Small intestine (tissue), 16 donors: ENCODE measurements at places on chromosomes 7 and 10. TPM values are rescaled to one million over a fixed set of nuclear protein-coding genes. Genes with fewer than 3 reads are reported as not detected.

FRMPD2 gene
- 0.03 TPM for polyA plus RNA-seq

- no peaks in the 10 kb centered on the region for H3K4me1 ChIP-seq
- H3K36me3 ChIP-seq: peaks cover 3% of the 10 kb centered on the region
- H3K27me3 ChIP-seq: no peaks in the 10 kb centered on the region
- H3K4me3 ChIP-seq: no peak overlapping the region
- no peak overlapping the region for H3K27ac ChIP-seq
Measured at GRCh38 chr10:22637491-22637890, 76.9 kb downstream of the PIP4K2A start.

AGR2 gene
- polyA plus RNA-seq: 128 TPM

GRCh38 chr10:52031771-52032170 lies 282.3 kb upstream of the DKK1 start:
- H3K27me3 ChIP-seq: no peaks in the 10 kb centered on the region
- DNase-seq: no peak
- H3K27ac ChIP-seq: no peak overlapping the region
- no peaks in the 10 kb centered on the region for H3K4me1 ChIP-seq

DNA sequence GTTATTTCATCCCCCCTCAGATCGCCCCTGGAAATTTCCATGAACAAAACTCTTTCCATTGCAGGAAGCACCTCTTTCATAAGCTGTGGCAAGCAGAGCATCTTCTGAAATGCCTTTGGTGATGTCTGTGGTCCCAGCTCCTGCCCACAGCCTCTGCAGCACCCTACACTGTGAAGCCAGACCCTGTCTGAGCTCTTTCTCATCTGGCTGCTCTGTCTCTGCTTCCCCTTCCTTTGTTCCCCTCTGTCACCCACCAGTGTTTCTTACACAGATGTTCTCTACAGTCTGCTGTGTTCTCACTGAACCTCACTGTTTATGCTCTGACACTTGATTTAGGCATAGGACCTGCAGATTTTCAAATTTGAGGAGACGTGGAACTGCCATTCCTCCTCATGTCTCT lies 1.9 kb upstream of the TAS2R39 start:
- H3K36me3 ChIP-seq: no peaks in the 10 kb centered on the region
- H3K27me3 ChIP-seq: peaks cover 3% of the 10 kb centered on the region

SRGN gene
- polyA plus RNA-seq: 155 TPM

DNA sequence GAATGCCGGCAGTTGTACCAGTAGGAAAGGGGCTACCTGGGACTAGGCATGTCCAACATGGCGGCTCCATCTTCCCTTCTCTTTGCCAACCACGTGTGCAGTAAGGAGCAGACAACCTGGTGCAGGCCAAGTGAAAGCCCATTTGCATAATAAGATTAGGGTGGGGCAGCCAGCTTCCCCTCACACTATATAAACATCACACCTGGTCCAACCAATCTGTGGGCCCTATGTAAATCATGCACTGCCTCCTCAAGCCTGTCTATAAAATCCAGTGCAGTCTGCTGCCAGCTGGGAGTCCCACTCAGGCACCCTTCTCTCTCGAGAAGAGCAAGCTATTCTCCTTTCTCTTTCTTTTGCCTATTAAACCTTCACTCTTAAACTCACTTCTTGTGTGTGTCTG lies 429.3 kb downstream of the CALN1 start:
- H3K36me3 ChIP-seq: no peaks in the 10 kb centered on the region
- no peaks in the 10 kb centered on the region for H3K4me1 ChIP-seq
- H3K4me3 ChIP-seq: no peak overlapping the region
- no peak overlapping the region for H3K27ac ChIP-seq

DNA sequence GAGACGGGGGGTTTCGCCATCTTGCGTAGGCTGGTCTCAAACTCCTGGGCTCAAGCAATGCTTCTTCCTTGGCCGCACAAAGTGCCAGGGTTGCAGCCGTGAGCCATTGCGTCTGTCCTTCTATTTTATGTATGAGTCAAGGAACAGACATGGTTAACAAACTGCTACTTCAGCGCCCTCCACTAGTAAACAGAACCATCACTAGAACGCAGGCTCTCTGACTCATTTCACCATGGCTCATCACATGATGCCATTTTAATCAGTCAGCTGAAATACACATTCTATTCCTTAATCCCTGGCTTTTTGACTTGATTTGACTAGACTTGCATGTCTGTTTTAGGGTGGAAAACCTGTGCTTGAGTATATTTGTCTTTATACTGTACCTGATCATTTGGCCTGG lies 41.3 kb downstream of the CELF2 start:
- H3K4me1 ChIP-seq: no peaks in the 10 kb centered on the region
- H3K27ac ChIP-seq: peak overlapping the region; percentile 22
- H3K27me3 ChIP-seq: no peaks in the 10 kb centered on the region
- H3K4me3 ChIP-seq: no peak overlapping the region

TUBB8 gene
- polyA plus RNA-seq: not detected

- H3K4me3 ChIP-seq: no peak overlapping the region
- no peak overlapping the region for H3K27ac ChIP-seq
- no peaks in the 10 kb centered on the region for H3K27me3 ChIP-seq
Measured at GRCh38 chr7:127954357-127954748, 76.9 kb downstream of the LRRC4 start.

ADCY1 gene
- under 0.01 TPM for polyA plus RNA-seq

DNA sequence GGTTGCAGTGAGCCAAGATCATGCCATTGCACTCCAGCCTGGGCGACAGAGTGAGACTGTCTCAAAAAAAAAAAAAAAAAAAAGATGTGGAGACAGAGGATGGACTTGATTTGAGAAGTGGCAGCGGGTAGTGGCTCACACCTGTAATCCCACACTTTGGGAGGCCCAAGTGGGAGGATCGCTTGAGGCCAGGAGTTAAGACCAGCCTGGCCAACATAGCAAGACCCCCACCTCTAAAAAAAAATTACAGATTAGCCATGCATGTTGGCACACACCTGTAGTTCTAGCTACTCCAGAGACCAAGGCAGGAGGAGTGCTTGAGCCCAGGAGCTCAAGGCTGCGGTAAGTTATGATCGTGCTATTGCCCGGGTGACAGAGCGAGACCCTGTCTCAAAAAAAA lies 24.3 kb upstream of the ASCC1 start:
- H3K36me3 ChIP-seq: peaks cover 3% of the 10 kb centered on the region
- no peak overlapping the region for H3K27ac ChIP-seq
- no peak overlapping the region for H3K4me3 ChIP-seq
- H3K4me1 ChIP-seq: peaks cover 17% of the 10 kb centered on the region
- DNase-seq: no peak

DNA sequence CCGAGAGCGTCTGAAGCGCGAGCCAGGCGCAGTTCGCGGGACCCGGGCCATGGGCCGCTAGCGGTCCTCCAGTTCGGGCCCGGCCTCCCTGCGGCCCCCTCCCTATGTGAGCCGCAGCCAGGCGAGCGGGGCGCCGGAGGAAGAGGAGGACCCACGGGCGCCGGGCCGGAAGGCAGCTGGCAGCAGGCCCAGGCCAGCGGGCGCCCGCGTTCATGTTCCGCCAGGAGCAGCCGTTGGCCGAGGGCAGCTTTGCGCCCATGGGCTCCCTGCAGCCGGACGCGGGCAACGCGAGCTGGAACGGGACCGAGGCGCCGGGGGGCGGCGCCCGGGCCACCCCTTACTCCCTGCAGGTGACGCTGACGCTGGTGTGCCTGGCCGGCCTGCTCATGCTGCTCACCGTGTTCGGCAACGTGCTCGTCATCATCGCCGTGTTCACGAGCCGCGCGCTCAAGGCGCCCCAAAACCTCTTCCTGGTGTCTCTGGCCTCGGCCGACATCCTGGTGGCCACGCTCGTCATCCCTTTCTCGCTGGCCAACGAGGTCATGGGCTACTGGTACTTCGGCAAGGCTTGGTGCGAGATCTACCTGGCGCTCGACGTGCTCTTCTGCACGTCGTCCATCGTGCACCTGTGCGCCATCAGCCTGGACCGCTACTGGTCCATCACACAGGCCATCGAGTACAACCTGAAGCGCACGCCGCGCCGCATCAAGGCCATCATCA lies 1.1 kb downstream of the ADRA2A start:
- DNase-seq: peak; percentile 40

DNA sequence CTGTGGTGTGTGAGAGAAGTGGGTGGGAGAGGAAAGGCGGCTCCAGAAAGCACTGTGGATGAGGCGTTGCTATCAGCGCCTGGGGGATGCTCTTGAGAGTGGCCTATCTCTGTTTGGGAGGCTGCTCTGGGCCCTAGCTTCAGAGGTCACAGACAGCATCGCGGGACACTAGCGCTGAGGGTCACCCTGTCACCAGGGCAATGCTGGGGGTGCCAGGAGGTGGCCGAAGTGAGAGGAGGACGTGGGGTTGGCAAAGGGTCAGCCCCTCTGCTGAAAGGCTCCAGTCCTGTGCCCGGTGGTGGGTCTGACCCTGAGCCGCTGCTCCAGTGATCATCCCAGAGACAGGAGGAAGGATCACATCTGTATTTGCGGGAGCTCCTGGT lies 3.0 kb upstream of the TACR2 start:
- H3K27ac ChIP-seq: peak overlapping the region; percentile 0
- H3K4me3 ChIP-seq: no peak overlapping the region
- no peaks in the 10 kb centered on the region for H3K36me3 ChIP-seq
- H3K4me1 ChIP-seq: peaks cover 2% of the 10 kb centered on the region
- DNase-seq: no peak

- H3K36me3 ChIP-seq: no peaks in the 10 kb centered on the region
- H3K27me3 ChIP-seq: no peaks in the 10 kb centered on the region
- DNase-seq: no peak
- H3K4me3 ChIP-seq: no peak overlapping the region
Measured at GRCh38 chr10:95406651-95407280, 116.0 kb upstream of the PDLIM1 start.

GRCh38 chr10:109968953-109969759 lies 38.6 kb upstream of the ADD3 start:
- peak overlapping the region; percentile 80 for H3K27ac ChIP-seq
- peak; percentile 98 for DNase-seq
- H3K4me1 ChIP-seq: peaks cover 69% of the 10 kb centered on the region
- no peaks in the 10 kb centered on the region for H3K27me3 ChIP-seq
- H3K4me3 ChIP-seq: no peak overlapping the region

- no peak for DNase-seq
- no peaks in the 10 kb centered on the region for H3K4me1 ChIP-seq
- H3K27ac ChIP-seq: no peak overlapping the region
- no peak overlapping the region for H3K4me3 ChIP-seq
- H3K36me3 ChIP-seq: no peaks in the 10 kb centered on the region
Measured at GRCh38 chr7:100779359-100779758, 46.0 kb downstream of the ZAN start.

AKR1D1 gene
- not detected for polyA plus RNA-seq

CHAT gene
- polyA plus RNA-seq: 0.85 TPM

GRCh38 chr7:21011153-21011552 lies 224.5 kb upstream of the SP8 start:
- H3K27ac ChIP-seq: no peak overlapping the region
- no peak overlapping the region for H3K4me3 ChIP-seq
- H3K4me1 ChIP-seq: no peaks in the 10 kb centered on the region
- H3K27me3 ChIP-seq: no peaks in the 10 kb centered on the region
- DNase-seq: no peak
- H3K36me3 ChIP-seq: no peaks in the 10 kb centered on the region

HABP2 gene
- polyA plus RNA-seq: not detected

- no peak overlapping the region for H3K4me3 ChIP-seq
- no peaks in the 10 kb centered on the region for H3K36me3 ChIP-seq
- no peaks in the 10 kb centered on the region for H3K27me3 ChIP-seq
- H3K4me1 ChIP-seq: peaks cover 11% of the 10 kb centered on the region
Measured at GRCh38 chr10:12484941-12485805, 135.8 kb downstream of the CAMK1D start.

GRCh38 chr10:95864906-95865813 lies 42.6 kb upstream of the CC2D2B start:
- H3K4me3 ChIP-seq: no peak overlapping the region
- no peak overlapping the region for H3K27ac ChIP-seq
- no peaks in the 10 kb centered on the region for H3K4me1 ChIP-seq

GRCh38 chr10:129704225-129704624 lies 237.2 kb downstream of the MGMT start:
- DNase-seq: no peak
- H3K27me3 ChIP-seq: no peaks in the 10 kb centered on the region
- H3K27ac ChIP-seq: no peak overlapping the region
- no peak overlapping the region for H3K4me3 ChIP-seq
- no peaks in the 10 kb centered on the region for H3K4me1 ChIP-seq

DNA sequence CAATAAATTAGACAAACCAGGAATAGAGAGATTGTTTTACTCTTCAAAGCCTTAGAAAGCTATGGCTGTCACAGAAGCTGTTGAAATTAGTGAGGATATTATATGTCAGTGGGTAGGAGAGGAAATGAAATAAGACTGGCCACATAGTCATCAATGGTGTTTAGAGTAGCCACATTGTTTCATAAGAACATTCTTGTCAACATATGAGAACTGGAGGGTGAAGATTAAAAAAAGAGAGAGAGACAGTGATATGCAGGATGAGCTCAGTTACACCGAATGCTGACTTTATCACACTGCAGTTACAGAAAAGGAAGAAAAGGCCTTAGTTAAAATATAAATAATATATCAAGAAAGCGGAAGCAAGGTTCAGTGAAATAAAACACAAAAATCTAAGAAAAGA lies 412.0 kb downstream of the CNTNAP2 start:
- DNase-seq: no peak
- no peak overlapping the region for H3K27ac ChIP-seq
- H3K27me3 ChIP-seq: no peaks in the 10 kb centered on the region
- H3K4me1 ChIP-seq: no peaks in the 10 kb centered on the region
- H3K4me3 ChIP-seq: no peak overlapping the region

GRCh38 chr7:106485919-106486318 lies 175.0 kb downstream of the CCDC71L start:
- H3K4me3 ChIP-seq: no peak overlapping the region
- no peaks in the 10 kb centered on the region for H3K4me1 ChIP-seq
- no peak overlapping the region for H3K27ac ChIP-seq
- no peak for DNase-seq
- H3K36me3 ChIP-seq: no peaks in the 10 kb centered on the region

NPTX2 gene
- polyA plus RNA-seq: 5.8 TPM

DNA sequence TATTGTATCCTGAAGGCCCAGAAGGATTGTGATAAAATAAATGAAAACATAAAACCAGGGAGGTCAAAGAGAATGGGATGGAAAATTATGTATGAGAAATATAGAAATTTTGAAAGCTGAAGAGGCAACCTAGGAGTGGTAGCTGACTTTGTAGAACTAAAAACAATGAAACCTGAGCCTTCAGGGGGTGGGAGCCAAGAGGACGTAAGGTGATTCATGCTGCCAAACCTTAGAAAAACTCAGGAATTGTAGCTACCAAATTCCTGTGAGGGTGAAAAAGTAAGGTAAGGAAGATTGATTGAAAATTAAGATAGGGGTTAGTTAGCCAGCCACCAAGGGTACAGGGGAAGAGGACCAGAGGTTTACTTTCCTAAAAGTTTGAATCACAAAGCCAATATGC lies 213.2 kb downstream of the KCND2 start:
- H3K4me1 ChIP-seq: no peaks in the 10 kb centered on the region
- no peak for DNase-seq
- no peak overlapping the region for H3K4me3 ChIP-seq
- H3K27ac ChIP-seq: no peak overlapping the region

CYP3A5 gene
- polyA plus RNA-seq: 63.7 TPM

DNA sequence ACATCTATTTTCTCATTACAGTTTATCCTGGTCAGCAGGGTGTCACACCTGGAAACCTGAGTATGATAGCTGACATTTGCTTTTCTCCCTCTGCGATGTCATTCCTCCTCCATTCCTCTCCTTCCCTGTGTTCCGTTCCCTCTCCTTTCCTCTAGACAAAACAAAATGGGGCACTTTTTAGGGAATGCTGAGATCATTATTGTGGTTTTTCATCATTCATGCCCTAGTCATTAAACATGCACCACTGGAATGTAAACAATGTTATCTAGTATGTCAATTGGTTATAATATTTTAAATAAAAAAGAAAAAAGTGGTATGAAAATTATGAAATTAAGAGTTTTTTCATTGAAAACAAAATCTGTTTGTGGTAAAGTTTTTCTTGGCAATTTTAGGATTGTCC lies 132.6 kb downstream of the MAPK8 start:
- no peaks in the 10 kb centered on the region for H3K36me3 ChIP-seq
- no peak overlapping the region for H3K4me3 ChIP-seq
- H3K27ac ChIP-seq: no peak overlapping the region
- no peaks in the 10 kb centered on the region for H3K4me1 ChIP-seq
